Nucleus accumbens (tissue), 56 donors: ENCODE measurements at places on chromosomes 16 and 17.

DNA sequence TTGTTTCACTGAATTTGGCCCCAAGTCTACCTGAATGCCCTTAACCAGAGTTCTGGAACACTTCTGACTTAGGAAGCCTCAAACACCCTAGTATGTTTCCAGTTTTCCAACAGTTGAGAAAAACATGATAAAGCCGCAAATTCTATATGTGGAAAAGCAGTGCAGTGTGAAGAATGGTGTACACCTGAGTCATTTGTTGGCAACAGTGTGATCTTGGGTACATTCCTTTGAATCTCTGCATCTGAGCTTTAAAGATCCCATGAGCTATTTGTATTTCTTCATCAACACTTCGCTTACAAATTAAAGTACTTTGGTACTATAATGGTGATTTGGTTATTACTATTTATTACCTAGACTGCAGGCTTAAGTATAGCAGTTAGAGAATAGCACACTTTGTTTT, 93.6 kb upstream of the TBX2 start:
- DNase-seq, result no peak

DNA sequence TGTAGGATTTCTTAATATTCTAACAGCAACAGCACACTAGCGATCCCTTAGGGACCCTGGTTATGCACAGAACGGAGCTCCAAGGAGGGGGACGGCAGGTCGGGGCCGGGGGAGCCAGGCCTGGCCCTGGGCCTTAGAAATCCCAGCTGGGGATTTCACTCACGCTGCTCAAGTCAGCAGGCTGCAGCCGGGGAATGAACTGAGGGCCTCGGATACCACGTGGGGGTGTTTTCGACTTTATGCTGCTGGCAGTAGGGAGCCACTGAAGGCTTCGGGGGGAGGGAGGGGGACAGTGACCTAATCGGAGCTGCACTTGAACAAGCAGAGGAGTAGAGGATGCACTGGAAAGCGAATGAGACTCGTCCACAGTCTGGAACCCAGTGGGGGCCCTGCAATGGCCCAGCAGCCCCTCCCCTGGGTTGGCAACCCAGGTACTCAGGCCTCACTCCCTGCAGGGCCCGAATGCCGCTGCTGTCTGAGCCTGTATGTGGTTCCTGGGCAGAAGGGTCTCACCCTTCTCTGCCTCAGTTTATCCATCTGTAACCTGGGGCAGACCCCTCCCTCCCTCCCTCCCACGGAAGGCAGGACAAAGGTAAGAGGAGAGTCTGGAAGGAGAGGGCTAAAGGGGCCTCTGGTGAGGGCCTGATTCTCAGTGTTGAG, 53.7 kb downstream of the RPH3AL start:
- no peak for DNase-seq

DNA sequence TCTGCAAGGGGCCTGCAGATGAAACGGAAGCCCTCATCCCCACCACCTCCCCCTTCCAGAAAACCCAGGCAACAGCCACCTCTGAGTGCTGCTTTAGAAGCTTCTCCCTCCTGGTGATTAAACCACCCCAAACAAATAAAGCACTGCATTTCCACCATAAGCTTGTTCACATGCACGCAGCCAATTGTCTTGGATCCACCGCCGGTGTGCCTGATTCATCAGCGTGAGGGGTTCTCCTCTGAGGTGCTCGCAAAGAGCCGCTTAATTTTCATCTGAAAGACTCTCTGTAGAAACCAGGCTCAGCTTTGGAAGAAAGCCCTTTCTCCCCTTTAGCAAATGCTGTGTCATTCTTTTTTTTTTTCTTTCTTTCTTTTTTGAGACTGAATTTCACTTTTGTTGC, 155.2 kb upstream of the EEF2KMT start:
- DNase-seq, result no peak

DNA sequence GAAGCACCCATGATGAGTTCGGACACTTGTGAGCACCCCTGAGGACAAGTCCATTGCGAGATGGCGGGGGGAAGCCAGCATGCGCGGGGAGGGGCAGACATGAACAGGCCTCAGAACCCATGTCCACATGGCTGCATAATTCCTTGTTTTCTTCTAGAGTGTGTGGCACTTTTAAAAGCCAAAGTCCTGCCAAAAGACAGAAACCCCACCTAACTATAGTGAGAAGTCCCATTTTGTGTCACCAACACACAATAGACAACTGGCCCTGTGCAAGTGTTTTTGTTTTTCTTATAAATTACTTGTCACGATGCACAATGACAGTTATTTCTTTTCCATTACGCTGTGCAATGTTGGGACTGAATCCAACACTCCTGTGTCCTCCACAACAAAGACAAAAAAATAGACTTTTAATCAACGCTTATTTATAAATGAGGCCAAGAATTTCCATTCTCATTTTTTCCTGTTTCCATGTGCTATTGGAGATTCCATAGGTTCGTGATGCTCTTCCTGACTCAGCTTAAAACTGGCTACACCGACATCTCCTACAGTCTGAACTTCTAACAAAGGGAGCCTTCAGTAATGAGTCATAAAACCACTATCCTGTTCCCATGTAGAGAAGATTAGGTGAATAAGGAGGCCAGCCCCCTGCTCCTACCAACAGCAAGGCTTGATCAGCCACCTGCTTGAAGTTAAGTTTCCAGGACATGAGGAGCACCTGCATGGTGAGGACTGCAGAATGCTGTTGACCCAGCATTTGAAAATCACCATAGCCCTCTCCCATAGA, 98.9 kb downstream of the ZNF423 start:
- DNase-seq, result no peak

GRCh38 chr16:74226338-74226954, 70.2 kb upstream of the PSMD7 start:
- no peak for DNase-seq

GRCh38 chr16:55571-56136, 2.0 kb downstream of the SNRNP25 start:
- no peak for DNase-seq

DNA sequence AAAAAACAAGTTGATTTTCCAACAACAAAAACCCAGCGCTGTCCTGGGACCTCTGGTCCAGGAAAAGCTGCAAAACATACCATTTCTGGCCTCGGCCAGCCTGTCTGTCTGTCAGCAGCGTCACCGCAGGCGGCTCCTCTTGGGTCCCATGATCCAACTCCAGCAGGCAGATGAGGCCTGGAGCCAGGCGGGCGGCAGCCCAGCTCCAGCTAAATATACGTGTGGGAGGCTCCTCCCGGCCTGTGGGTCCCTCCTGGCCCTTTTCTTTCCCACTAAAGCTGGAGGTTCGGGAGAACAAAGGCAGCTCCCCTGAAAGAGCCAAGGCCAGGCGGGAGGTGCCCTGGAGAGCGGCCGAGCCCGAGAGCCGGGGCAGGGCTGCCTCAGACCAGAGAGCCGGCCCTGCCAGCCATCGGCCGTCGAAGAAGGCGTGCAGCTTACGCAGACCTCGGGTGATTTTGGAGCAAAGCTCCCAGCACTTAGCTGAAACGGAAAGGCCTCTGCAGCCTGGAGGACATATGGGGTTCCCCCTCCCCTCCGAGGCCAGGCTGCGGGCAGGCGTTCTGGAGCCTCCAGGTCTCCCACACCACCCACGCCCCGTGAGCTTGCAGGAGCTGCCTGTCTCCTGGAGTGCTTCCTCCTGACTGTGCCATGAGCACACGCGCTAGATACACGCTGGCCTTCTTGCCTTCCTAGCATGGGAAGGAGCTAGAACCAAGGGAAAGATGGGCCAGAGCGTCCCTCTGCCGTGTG, 19.9 kb upstream of the JPH3 start:
- DNase-seq, result no peak

- no peak for DNase-seq
These were observed 17.6 kb downstream of the NUP93 start for GRCh38 chr16:56747486-56748045.

- DNase-seq, result no peak
These were observed 17.5 kb downstream of the NOS2 start for GRCh38 chr17:27782791-27783206.

DNA sequence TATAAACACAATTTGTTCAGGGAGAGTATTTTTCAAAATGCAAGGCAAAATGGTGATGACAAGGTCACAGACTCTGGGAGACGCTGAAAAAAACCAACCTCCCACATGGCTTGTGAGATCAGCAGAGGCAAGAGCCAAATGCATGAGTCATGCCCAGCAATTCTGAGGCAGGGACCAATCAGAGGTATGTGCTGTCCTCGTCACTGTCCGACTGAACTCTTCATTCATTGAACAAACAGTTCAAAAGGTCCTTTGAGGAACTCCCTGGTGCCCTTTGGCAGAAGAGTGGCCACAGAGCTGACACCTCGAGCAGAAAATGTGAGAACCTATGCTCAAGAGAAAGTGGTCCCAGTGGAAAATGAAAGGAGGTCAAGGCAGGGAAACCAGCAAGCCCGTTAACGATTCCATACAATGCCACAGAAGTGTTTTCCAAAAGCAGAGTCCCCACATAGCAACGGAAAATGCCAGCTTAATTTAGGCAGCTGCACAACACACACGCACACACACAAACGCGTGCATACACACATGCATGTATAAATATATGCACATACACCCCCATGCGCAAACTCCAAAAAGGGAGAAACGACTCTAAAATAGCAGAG, 50.9 kb downstream of the CDH11 start:
- peak; percentile 82 for DNase-seq

DNA sequence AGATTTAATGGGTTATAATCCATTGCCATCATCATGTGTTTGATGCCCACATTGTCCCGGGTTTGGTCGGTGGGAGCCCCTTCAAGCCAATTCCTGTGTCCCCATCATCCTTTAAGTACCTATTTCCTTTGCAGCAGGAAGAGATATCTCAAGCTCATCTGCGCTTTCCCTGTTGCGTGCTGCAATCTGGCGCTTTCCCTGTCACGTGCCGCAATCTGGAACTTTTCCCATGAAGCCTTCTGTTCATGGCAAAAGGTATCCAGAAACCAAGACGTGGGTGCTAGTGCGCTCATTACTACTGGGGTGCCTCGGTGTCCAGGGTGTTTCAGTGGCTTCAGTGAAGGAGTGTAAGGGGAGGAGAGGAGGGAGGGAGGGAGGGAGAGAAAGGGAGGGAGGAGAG, 174.6 kb upstream of the ZNF469 start:
- DNase-seq, result no peak

GRCh38 chr17:65229621-65229995, 92.4 kb downstream of the RGS9 start:
- DNase-seq, result no peak

GRCh38 chr17:27264068-27264812, 29.7 kb upstream of the WSB1 start:
- no peak for DNase-seq

GRCh38 chr16:8571061-8571596, 19.2 kb downstream of the TMEM114 start:
- DNase-seq, result no peak

DNA sequence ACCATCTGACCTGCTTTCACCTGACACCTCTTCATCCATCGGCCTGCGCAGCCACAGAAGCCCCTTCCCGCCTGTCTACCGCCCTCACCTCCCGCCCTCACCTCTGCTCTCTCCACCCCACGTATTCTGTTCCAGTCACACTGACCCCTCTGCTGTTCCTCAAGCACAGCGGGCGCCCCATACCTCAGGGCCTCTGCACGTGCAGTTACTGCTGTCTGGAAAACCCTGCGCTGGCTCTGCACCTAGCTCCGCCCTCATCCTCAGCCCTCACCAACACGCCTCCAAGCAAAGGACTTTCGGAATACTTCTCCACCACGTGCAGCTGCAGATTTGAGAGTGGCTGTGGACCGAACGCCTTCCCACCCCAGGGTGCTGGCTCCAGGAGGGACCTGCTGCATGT, 24.6 kb upstream of the PABPN1L start:
- DNase-seq, result no peak

DNA sequence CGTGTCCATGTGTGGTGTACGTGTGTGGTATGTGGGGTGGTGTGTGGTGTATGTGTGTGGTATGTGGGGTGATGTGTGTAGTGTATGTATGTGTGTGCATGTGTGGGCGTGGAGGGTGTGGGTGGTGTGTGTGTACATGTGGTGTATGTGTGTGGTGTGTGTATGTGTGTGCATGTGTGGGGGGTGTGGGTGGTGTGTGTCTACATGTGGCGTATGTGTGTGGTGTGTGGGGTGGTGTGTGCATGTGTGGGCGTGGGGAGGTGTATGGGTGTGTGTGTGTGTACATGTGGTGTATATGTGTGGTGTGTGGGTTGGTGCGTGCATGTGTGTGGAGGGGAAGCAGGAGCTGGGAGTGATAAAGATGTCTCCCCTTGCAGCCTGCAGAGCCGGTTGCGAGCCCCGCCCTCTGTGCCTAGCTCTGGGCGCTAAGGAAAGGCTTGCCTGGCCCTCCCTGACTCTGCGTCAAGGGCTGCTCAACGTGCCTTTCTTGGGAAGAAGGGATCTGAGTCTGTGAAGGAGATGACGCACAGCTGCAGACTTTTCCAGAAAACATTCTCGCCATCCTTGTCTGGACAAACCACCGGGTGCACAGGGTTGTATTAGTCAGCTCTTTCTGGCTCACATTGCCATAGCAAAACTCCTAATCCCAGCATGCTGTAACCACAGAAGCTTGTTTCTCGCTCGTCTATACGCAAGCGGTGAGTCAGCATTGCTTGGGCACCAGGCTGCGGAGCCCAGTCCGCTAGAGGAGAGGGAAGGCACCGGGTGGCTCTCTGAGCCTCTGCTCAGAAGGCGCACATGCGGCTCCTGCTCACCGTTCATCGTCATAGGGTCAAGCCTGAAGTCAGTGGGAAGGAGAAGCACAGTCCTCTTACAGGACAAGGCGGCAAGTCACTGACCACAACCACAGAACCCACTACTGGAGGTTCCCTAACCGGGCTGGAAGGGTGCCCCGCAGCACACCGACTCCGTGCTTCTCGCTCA, 2.0 kb upstream of the CD300H start:
- no peak for DNase-seq

- DNase-seq, result no peak
These were observed 148.5 kb upstream of the PLCG2 start for GRCh38 chr16:81630635-81631031.

GRCh38 chr17:48295362-48296288, 134.4 kb downstream of the SKAP1 start:
- DNase-seq, result no peak

DNA sequence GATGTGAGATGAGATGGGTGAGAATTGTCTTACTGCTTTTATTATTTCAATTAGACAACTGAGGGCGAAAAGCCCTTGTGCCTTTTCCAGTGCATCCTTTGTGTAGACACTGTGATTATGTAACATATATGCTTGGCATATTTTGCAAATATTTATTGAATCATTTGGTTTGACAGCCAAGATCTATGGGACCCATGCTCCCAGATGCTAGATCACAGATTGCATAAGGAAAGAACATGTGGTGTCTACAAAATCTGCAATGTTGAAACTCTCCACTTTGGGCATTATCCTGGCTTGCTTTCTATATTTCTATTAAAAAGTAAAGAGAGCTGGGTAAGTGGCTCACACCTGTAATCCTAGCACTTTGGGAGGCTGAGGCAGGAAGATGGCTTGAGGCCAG, 4.8 kb upstream of the COG1 start:
- DNase-seq, result no peak

DNA sequence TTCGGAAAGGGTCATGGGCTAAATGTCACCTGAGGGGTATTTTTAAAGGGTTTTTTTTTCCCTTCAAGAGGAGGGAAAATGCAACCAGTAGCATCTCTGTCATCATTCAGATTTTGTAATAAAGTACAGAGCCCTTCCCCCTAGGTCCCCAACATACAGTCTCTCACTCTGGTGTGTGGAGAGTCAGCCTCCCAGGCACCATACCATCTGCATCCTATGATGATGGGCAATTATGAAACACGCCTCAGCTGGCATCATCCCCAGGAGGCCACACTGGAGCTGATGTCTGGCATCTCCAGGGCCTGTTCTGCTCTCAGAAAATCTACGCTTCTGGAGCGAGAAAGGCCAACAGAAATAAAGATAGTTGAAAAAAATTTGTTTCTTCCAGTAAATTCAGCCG, 32.0 kb downstream of the TBX4 start:
- DNase-seq, result no peak
